NCI-H524 (cell line): ENCODE measurements at places on chromosomes 11 and 22.

GRCh38 chr11:68146704-68147474 lies 25.7 kb upstream of the CHKA start:
- DNase-seq: peak; percentile 15

DNA sequence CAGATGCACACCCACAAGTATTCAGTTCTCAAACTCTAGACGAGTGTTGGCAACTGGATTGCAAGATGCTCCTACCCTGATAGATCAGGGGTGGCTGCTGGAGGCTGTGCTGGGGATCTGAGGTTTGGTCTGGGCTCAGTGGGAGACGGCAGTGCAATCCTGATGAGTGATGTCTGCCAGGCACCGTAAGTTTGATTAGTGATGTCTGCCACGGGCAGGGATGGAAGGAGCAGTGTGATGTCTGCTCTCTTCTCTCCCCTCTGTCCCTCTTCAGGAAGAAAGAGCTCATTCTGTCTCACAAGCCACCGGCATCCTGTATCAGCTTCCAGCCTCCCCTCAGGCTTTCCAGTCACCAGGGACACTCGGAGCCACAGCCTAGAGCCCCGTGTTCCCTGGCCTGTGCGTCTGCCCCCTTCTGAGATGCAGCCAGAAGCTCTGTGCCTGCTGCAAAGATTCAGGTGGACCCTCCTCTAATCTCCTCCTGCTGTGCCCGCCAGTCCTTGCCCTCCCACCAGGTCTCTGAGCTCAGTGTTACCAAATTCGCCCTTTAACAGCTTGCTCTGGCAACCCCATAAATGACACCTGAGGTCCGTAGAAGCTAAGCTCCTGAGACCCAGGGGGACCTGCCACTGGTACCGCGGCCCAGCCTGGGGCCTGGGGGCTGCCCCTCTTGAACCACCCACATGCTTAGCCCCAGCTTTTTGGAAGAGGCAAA lies 19.9 kb downstream of the TP53I11 start:
- DNase-seq: no peak

GRCh38 chr22:37079668-37080171 lies 28.2 kb downstream of the KCTD17 start:
- no peak for DNase-seq

- no peak for DNase-seq
These were observed 750 bp downstream of the XRCC6 start for GRCh38 chr22:41621911-41622179.

- DNase-seq: peak; percentile 11
These were observed 1.8 kb downstream of the TTC17 start for GRCh38 chr11:43360361-43361032.

DNA sequence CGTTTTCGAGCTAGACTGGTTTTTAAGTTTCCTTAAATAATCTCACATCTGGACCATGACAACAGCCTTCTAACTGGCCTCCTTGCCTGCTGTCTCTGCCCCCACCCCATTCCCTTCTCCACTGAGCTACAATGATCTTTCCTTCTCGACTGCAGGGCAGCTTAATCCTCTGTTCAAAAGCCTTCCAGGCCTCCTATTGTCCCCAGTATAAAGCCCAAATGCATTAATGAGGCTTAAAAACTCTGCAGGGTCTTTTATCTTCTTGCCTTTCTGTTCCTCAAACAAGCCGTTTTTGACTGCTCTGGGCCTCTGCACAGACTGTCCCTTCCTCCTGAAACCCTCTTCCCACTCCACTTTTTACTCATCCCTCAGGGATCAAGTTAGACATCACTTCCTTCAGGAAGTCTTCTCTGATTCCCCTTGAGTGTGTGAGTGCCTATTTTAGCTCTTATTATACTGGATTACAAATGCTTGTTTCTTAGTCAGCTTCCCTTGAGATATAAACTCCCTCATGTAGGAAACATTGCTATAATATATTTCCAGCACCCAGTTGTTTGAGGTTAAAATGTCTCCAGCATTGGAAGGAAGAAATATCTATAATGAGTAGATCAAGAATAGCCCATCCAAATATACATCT lies 23.6 kb upstream of the PAMR1 start:
- DNase-seq: peak; percentile 39

- no peak for DNase-seq
These were observed 66.4 kb downstream of the GAB2 start for GRCh38 chr11:78351193-78351592.

- DNase-seq: no peak
These were observed 80.8 kb downstream of the GRK3 start for GRCh38 chr22:25645266-25645665.

GRCh38 chr11:129855086-129855485 lies 39.4 kb downstream of the TMEM45B start:
- DNase-seq: no peak

DNA sequence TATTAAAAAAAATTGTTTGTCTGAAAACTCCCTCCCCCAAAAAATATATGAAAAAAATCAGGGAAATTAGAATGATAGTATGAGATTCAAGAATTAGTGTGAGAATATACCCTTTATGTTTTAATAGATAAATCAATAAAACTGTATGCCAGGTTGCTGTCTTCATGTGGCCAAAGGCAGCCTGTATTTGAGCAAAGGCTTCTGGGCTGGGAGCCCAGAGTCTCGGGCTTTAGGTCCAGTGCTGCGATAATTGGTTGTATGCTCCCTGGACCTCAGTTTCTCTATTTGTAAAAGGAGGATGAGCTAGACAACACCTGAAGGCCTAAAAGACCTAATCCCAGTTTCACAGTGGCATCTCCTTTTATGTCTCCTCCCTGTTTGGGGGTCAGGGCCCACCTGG lies 29.8 kb downstream of the THOC5 start:
- no peak for DNase-seq

GRCh38 chr11:78350646-78351165 lies 66.9 kb downstream of the GAB2 start:
- no peak for DNase-seq

DNA sequence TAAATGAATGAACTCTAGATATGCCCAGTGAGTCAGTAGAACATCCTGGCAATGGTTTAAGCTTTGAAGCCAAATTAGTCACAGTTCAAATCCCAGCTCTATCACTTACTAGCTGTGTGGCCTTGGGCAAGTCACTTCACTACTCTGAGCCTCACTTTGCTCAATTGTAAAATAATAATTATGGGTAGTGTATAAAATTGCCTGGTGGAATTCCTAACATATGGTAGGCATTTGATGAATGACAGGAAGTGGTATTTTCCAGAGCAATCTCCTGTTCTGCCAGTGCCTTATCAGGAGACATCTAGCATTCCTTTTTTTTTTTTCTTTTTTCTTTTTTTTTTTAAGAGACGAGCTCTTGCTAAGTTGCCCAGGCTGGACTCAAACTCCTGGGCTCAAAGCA lies 13.0 kb downstream of the SCN4B start:
- DNase-seq: no peak

DNA sequence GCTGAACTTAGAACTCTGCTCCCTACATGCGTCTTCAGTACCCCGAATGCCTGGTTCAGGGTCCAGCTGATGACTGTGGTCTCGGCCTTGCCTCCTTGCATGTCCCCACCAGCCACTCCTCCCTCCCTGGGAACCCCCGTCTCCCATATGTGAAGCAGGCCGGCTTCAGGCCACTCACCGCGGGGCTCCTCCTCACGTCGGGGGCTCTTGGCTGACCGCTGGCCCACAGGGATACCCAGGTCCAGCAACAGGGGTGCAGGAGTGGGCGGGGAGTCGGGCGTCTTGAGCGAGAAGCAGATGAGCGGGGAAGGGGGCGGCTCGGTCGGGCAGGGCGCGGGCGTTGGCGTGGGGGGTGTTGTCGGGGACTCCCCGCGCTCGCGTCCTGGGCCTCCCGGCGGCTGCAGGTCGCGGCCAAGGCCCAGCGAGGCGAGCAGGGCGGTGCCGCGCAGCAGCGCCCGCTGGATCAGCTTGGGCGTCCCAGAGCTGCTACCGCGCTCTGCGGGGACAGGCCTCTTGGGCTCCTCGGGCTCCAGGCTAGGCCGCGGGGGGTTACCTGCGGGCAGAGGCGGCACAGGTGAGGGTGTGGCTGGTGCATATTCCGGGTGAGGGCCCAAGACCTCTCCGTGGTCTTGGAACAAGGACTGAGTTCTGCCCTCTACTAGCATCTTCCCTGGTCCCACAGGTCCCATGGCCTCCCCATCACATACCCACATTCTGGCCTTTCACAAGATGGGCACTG lies 3.8 kb upstream of the KCNK7 start:
- DNase-seq: no peak

DNA sequence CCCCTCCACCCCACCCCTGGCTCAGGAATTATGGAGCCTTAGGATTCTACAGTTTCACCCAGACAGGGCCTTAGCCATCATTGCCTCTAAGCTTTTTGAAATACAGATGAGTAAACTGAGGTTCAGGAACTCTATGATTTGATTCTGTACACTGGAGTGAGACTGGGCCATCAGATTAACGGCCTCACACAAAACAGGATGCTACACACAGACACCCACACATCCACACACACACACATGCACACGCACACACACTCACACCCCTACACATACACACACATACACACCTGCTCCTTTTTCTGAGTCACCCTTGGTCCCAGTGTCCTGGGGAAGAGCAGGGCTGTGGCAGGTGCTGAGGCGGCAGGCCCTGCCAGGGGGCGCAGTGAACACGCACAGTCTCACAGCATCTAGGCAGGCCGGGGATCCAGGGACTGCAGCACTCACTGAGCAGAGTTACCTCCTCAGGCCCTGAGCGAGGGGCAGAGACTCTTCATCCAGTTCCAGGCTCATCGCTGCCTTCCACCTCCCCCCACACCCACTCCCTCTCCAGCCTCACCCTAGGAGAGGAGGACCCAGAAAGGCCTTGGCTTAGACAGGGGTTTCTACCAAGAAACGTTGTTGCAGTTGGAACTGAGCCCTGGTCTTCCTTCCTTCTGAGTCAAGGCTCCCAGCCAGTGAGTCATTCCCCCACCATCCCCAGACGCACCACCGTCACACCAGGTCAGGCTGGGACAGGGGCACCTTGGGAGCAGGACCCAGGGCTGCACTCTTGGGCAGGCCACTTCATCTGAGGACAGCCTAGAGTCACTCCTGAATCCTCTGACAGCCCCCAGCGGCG lies 89.8 kb upstream of the PARVA start:
- DNase-seq: peak; percentile 77

DNA sequence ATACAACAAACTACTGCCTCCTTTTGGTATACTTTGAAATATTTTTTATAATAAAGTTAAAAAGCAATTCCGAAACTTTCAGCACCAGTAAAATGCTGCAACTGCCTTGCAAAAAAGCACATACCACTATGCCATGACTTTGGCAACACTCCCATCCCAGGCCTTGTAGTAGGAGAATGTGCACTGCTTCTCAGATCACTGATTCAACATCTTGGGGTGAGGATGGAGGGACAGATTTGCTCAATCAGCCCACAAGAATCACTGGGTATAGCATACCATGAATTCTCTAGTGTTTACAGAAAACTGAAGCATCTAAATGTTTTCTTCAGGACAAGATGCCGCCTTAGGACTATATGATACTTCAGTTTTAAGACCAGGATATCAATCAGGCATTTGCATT lies 14.9 kb downstream of the EIF4ENIF1 start:
- no peak for DNase-seq
